Central memory CD4-positive, alpha-beta T cell (primary cell): ENCODE measurements at places on chromosomes 6 and 20.
A peak's percentile ranks its signal among the peaks of the same experiment; 100 is the strongest.

DNA sequence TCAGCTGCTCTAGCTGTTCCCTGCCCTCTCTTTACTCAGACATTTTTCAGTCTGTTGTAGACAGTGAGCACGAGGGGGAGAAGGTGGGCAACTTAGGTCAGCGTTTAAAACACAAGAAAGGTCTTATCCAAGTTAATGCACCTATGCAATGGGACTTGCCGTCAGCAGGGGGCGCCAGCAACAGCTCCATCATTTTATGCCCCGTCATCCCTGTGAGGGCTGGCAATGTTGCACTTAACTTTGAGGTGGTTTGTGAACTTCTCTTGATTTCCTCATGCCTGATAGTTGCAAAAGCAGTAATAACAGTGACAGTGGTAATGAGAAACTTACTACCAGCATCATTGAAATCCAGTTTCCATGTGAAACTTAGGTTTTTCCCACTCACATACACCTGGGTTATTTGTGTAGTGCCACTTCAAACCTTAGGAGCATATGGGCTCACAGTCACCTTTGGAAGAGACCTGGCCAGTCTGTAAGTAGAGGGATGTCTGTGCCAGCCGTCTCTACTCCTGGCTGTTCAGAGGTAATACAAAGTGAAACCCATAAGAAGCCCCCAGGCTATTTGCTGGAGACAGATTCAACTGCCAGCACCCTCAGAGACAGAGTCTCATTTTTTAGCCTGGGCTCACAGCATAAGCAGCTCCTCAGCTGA, 44.9 kb upstream of the ID1 start:
- peak; percentile 66 for DNase-seq

DNA sequence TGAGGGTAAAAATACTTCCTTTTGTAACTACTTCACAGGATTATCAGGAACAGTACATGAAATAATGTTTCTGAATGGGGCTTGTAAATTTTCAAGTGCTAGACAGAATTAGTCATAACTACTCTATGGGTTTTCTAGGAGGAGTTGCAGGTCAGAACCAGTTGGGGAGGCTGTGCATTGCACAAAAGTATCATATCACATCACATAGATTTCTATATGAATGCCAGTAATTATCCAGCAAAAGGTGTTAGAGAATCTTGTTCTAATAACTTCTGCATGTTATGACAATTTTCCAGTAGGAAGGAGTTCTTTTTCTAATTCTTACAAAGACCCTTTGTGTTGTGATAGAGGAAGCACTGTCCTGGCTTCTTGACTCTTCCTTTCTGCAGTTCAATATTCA, 551.6 kb downstream of the COL12A1 start:
- DNase-seq: no peak

DNA sequence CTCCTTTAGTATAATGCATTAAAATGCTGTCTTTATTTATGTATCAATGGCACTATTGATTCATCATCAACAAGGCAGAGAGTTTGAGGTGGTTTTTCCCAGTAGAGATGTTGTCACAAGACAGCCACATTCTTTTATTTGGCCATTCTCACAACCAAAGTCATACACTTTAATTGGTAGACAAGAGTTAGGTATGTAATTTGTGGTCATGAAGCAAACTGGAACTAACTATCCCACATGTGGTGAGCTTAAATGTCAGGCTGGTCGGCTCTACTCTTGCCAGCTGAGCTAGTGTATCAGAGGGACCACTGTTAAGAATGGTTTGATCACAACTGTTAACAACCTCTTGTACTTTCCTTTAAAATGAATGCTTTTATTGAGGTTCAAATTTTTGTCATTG, 714.6 kb downstream of the CD109 start:
- no peak for DNase-seq

GRCh38 chr6:12422848-12423247, 132.7 kb downstream of the EDN1 start:
- DNase-seq: no peak

DNA sequence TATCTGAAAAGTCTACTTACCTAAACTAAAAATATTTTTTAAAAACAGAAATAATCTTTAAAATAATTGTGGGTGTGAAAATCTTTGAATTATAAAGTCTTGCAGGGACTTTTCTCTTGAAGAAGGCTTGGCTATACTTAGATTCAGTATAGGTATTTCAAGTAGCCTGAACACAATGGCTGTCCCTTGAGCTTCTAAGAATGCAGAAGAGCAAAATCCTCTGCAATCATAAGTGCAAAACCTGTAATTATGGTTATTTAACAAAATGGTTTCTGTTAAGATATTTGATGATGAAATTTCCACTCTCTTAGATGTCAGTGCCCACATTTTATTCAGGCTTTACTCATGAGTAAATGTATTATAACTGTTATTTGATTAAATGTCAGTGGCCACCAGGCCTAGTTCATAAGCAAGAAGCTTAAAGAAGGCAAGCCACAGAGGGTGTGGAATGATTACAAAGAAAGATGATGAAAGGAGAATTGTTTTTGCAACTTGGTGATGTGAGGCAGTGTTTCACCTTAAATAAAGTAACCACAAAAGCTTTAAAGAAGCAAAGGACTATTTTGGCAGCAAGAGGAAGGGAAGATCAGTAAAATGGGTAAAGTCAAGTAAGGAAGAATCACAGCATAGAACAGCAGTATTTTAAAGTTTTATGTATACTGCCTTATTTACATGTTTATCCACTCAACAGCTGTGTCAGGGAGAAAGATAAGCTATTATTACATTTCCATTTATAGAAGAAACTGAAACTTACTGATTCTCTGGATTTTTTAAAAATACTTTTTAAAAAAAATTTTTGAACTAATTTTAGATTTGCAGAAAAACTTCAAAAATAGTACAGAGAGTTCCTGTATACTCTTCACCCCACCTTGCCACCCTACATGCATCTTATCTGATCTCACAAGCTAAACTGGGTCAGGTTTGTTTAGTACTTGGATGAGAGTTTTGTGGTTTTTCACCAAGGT, 351.2 kb upstream of the RUNX2 start:
- DNase-seq: peak; percentile 74

- DNase-seq: no peak
Observed at GRCh38 chr6:41657131-41658094, 19.1 kb downstream of the MDFI start.

GRCh38 chr20:47656318-47656717, 129.0 kb downstream of the SULF2 start:
- DNase-seq: no peak

DNA sequence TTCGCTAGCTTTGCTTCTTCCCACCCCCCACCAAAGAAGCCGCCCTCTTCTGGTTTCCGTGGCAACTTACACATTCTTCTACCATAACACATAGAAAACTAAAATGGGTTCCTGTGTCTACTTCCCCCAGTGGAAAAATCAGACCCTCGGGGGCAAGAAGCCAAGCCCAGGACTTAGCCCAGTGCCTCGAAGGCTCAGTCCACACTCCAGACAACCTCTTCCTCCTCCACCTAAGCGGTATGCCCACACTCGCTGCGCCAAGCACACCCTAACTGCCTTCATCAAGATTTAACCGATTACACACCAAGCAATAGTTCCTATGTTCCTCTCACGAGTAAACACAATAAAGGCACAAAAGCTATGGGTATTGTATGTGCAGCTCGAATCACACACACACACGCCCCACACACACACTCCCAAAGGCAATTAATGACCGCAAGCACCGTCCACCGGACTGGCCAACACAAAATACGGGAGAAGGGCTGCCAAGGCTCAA, 537 bp downstream of the PPIL4 start:
- peak; percentile 82 for DNase-seq

DNA sequence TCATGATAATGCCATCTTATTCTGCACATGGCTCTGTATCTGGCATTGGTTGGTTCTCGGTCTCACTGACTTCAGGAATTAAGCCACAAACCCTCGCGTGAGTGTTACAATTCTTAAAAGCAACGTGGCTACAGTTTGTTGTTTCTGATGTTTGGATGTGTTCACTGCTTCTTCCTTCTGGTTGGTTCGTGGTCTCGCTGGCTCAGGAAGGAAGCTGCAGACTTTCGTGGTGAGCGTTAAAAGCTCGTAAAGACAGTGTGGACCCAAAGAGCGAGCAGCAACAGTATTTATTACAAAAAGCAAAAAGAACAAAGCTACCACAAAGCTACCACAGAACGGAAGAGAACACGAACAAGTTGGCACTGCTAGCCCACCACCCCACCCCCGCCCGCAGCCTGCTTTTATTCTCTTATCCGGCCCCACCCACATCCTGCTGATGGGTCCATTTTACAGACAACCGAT, 51.1 kb downstream of the MYLIP start:
- DNase-seq: peak; percentile 82

DNA sequence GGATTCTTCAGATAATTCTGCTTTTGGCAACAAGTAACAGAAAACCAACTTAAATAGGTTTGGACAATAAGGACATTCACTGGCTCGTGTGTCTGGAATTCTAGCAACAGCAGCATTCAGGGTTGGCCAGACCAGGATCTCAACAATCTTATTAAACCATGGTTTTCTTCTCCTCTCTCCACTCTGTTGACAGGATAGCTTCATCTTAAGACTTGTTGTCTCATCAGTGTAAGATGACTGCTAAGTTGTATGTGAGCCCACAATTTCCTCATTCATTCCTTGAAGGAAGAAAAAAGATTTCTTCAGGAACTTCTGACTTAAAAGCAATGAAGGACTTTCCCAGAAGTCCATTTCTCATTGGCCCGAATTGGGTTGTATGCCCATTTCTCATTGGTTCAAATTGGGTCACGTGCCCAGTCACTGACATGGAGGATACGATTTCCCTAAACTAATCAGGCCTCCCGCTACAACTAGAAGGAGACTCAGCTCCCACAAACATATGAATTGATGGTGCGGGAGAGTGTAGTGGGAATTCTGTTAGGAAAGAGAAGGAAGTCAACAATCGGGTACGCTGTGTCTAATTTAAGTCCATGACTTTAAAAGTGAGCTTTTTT, 83.7 kb downstream of the SLC22A3 start:
- DNase-seq: no peak

GRCh38 chr6:167855825-167856425, 29.2 kb downstream of the AFDN start:
- DNase-seq: no peak

DNA sequence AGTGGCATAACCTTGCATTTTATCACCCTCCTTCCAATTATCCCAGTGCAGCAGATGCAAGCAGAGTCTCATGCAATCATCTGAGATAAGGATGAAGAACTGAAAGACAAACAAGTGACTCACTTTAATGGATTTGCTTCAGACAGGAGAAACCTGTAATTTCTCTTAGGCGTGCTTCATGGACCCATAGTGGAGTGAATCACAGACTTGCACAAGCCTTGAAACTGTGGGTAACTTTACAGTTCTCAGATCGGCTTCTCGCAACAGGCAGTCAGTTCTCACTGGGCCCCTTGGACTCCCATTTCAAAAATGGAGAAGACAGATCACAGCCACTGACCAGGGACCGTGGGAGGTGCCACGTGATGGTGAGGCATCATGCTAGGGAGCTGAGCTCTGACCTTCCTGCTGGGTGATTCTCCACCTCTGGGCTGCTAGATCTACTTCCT, at the start of gene ADGRF4:
Gene ADGRF4, plus strand, starts transcription at position 239 of the 446 bp plus-strand sequence. CDS start 8,666 bp downstream, outside the sequence.
- no peak for DNase-seq

- DNase-seq: peak; percentile 59
Observed at GRCh38 chr6:188821-189655, 103.2 kb upstream of the DUSP22 start.

DNA sequence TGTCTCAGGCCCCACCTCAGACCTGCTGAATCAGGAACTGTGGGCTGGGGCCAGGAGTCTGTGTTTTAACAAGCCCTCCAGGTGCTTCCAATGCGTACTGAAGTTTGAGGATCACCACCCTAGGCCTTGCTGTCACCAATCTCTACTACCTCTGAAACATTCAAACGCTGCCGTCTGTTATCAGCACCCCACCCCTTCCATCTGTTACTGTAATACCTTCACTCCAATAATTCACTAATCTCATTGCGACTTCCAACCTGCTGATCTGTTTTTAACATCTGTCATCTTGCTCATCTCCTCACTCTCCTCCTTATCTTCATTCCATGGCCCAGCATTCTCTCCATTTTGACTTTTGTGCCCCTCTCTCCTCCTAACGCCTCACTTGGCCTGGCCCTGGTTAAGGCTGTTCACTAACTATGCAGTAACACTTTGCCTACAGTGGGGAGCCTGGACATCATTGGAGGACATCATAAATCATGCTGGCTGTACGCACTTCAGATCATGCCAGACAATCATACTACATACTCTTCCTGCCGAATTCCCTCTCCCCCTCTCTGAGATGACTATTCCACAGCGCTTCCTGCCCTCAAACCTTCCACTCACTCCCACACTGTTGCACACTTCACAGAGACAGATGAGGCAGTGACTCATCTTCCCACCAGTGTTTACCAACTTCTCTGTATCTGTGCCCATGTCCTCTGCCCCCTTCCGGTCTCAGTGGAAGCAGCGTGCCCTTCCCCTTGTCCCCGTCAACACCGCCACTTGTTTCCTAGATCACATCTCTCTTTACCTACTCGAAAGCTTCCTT, 3.0 kb upstream of the GUCA1B start:
- DNase-seq: no peak
